GM23338 (cell line): ENCODE measurements at places on chromosomes 4 and X.

- no peaks in the 10 kb centered on the region for H3K36me3 ChIP-seq
- H3K27ac ChIP-seq = no peak overlapping the region
- DNase-seq = no peak
- H3K27me3 ChIP-seq = no peaks in the 10 kb centered on the region
- H3K4me3 ChIP-seq = no peak overlapping the region
- no peaks in the 10 kb centered on the region for H3K4me1 ChIP-seq
Measured at GRCh38 chrX:8374041-8374825, 90.4 kb upstream of the VCX3B start.

GRCh38 chr4:174069848-174070330 is 213.6 kb downstream of the FBXO8 start:
- no peaks in the 10 kb centered on the region for H3K4me1 ChIP-seq
- H3K27ac ChIP-seq = no peak overlapping the region
- no peak overlapping the region for H3K4me3 ChIP-seq
- no peaks in the 10 kb centered on the region for H3K36me3 ChIP-seq
- DNase-seq = no peak

DNA sequence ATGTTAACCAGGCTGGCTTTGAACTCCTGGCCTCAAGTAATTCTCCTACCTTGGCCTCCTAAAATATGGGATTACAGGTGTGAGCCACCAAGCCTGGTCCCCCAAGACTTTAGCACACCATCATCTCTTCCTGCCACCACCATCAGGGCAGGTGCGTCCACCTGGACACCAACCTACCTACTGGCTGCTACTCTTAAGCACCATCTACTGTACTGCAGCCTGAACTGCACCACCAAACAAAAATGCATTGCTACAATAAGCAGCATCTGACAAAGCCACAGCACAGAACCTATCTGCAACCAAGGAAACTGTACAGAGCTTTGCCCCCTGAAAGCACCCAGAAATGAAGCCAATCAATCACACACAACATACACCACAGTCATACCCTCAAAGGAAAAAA is 139.7 kb downstream of the EFHC2 start:
- no peaks in the 10 kb centered on the region for H3K4me1 ChIP-seq
- H3K27me3 ChIP-seq = no peaks in the 10 kb centered on the region
- no peak overlapping the region for H3K27ac ChIP-seq

- no peaks in the 10 kb centered on the region for H3K36me3 ChIP-seq
- DNase-seq = peak; percentile 89
- H3K4me3 ChIP-seq = no peak overlapping the region
- H3K27me3 ChIP-seq = no peaks in the 10 kb centered on the region
- H3K4me1 ChIP-seq = no peaks in the 10 kb centered on the region
- H3K27ac ChIP-seq = no peak overlapping the region
Measured at GRCh38 chr4:52983563-52984303, 121.6 kb downstream of the RASL11B start.

DNA sequence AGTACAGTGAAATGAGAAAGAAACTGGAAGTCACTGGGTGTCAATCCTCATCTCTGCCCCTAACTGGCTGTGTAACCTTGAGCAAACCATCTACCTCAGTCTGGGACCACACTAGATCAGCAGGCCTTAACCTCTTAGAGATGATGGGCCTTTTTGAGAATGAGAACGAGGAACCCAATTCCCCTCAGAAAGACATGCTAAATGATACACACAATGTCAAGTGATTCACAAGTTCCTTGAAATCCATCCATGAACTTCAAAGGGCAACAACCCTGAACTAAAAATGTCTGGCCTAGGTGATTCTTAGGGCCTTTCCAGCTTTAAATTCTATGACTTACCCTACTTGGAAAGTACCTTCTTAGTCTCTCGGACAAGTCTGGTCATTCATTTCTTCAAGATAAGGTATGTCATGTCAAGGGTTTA is 47.4 kb downstream of the ACSL4 start:
- no peaks in the 10 kb centered on the region for H3K27me3 ChIP-seq
- H3K4me1 ChIP-seq = no peaks in the 10 kb centered on the region
- H3K36me3 ChIP-seq = no peaks in the 10 kb centered on the region
- H3K4me3 ChIP-seq = no peak overlapping the region
- no peak overlapping the region for H3K27ac ChIP-seq
